ENCODE measurements at places on chromosomes 6 and 20.

DNA sequence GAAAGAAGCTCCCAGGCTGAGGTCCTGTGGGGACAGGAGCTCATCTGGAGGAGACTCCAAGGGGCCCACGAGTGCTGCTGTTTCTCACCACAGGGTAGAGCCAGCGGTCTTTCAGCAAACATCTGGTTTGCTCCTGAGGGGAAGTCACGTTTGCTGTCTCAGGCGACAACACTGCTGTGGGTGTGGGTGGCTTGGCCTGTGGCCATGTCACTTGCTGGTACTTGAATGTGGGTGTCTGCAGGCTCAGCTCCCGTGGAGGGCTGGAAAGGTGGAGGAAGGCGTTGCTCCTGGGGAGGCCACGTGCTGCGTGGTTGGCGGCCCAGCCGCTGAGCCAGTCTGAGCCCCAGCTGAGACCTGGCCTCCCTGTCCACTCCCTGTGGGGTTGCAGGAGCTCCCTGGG lies 52.8 kb upstream of the MPC1 start:
- DNase-seq: no peak

DNA sequence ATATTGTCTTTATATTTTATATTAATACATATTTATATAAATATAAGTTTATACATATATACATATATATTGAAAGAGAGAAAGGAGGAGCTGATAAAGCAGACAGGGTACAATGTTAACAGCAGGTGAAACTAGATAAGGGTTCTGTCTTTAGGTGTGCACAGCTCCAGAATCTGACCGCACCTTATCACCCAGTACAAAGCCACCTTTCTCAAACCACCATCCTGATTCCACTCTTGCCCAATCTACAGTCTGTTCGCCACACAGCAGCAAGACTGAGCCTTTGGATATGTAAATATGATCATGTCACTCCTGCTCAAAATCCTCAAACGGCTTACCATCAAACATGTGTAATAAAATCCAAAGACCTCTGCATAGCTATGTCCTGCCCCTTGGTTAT lies 34.7 kb upstream of the ASCC3 start:
- no peak for DNase-seq

DNA sequence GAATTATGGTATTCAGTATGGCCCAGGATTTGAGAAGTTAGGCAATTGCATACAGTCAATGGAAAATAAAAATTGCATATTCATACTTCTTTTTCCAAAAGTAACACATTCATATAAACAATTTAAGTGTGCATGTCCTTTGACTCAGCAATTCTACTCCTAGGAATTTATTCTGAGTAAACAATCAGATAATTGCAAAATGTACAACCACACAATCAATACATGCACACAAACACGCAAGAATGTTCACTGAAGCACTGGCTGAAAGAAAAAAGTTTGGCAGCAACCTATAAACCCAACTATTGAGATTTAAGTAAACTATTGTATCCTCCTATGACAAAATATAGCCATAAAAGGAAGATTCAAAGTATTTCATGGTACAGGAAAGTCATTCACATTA lies 1.6 kb downstream of the CYP39A1 start:
- DNase-seq: no peak

DNA sequence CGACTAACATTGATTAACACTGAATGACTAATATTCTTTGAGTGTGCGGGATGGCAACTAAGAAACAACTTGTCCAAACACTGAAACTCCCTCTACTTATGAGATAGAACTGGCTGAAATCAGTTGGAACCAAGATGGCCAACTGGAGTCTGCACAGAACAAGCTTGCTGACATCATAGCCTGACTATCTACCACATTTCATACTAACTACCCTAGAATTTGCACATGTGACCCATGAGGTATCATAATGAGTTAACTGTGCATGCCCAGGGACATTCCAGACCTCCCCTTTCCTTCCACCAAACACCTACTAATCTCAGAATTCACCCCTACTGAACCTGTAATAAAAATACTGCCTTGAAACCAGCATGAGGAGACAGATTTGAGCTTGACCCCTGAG lies 43.2 kb downstream of the PHIP start:
- DNase-seq: no peak

GRCh38 chr6:41200901-41201763 lies at the start of gene TREML2:
TREML2 (minus strand) TSS chr6:41201149; CDS start chr6:41201008, 141 bp downstream.
- DNase-seq: no peak

- no peak for DNase-seq
Measured at GRCh38 chr20:33531047-33531877, 41.4 kb downstream of the CBFA2T2 start.

GRCh38 chr6:80364149-80364548 lies 257.7 kb downstream of the BCKDHB start:
- DNase-seq: no peak

GRCh38 chr6:169371344-169372127 lies 117.9 kb upstream of the THBS2 start:
- DNase-seq: no peak

DNA sequence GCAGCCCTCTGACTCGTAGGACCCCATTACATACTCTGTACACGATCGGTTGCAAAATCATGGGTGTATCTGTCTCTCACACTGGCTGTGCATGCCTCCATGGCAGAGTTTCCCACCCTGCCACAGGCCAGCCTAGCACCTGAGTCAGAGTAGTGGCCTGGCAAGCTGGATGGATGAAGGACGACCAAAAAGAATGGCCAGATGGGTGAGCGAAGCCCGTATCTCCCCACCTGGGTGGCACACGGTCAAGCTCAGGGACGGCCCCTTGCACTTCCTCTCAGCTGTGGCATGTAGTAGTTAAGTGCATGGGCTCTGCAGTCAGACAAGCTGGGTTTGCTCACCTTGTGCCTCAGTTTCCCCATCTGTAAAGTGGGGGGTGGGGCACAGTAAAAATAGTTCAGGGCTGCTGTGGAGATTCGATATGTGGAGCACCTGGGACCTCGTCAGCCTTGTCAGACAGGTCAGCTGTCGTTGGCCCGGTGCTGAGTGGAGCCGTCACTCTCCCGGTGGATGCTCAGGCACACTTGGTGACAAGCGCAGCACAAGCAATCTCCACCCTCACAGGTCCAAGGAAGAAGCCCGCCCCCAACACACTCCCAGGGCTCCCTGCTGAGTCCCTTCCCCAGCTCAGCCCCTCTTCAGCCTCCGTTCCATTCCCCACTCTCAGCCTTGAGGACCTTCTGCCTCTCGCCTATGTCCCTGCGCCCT lies 12.6 kb downstream of the CPNE5 start:
- DNase-seq: no peak

GRCh38 chr20:41316602-41317545 lies 657 bp downstream of the ZHX3 start:
- peak; percentile 54 for DNase-seq

DNA sequence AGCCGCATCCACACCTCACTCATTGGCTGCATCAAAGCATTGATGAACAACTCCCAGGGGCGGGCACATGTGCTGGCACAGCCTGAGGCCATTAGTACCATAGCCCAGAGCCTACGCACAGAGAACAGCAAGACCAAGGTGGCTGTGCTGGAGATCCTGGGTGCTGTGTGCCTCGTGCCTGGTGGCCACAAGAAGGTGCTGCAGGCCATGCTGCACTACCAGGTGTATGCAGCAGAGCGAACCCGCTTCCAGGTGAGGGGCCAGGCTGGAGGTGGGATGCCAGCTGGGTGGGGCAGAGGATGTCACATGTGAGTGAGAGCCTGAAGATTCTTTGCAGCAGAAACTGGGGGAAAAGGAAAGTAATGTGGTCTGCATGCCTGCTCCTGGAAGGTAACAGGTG lies 66.7 kb downstream of the MOCS1 start:
- DNase-seq: no peak

- DNase-seq: no peak
Measured at GRCh38 chr6:121800047-121800446, 364.6 kb downstream of the GJA1 start.

- no peak for DNase-seq
Measured at GRCh38 chr6:94005835-94006234, 586.5 kb upstream of the EPHA7 start.

DNA sequence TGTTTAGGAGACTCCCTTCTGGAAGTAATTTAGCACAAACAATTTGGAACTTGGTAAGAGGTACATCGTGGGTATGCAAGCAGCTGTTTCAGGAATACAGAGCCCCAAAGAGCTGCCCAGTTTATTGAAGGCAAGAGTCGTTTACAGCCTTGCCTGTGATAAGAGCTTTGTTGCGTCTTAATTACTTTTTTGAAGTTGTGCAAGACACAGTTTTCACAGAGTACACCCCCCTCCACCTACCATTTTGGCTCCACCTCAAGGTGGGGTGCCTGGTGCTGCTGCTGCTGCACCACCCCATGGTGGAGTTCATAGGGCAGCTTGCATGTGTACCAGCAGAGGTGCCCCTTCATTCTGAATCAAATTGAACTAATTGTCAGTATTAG lies 296.1 kb downstream of the ZFAND3 start:
- DNase-seq: no peak

DNA sequence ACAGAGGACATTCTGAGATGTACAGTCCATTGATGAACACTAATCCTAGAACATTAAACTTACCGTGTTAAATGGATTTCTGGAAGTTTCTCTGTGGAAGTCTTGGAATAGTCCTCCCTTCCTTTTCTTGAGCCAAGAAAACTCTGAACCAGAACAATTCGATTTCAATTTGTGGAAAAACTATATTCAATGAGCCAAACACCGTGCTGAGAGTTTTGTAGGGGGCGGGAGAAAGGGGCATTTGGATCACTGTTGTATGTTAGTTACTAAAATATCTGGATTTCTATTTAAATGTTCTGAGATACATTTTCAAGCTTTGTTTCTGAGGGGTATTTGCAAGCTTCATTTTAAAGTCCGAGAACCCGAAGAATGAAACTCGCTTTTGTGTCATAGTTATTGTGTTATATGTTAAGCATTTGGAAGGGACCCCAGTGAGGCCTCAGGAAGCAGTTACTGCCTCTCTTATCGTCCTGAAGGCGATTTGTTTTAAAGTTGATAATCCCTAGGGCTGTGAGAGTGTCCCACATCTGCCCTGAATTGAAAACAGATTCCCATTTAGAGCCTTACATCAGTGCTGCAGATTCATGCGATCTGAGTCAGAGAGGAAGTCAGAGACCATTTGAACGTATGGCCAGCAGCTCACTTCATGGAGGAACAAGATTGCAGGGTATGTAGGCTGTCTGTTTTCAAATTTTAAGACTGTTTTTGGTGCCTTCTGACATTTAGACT lies 70.8 kb upstream of the SASH1 start:
- DNase-seq: no peak

DNA sequence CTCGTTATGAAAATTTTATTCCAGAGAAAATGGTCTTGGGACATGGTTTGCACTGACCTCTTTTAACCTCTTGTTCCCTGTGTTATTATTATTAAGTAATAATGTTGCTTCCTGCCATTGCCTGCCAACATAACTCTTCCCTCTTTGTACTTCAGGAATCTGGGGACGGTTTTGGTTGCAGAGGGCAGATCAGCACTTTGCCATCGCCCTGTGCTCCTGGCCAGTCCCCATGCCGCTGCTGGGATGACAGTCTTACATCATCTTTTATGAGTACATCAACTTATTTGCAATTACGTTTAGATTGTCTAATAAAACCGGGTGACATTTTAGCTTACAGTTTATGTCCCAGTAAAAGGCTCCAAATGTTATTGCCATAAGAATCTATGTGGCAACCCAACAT lies 157.2 kb downstream of the CDH26 start:
- no peak for DNase-seq

- DNase-seq: no peak
Measured at GRCh38 chr20:44217342-44218092, 6.9 kb upstream of the OSER1 start.

DNA sequence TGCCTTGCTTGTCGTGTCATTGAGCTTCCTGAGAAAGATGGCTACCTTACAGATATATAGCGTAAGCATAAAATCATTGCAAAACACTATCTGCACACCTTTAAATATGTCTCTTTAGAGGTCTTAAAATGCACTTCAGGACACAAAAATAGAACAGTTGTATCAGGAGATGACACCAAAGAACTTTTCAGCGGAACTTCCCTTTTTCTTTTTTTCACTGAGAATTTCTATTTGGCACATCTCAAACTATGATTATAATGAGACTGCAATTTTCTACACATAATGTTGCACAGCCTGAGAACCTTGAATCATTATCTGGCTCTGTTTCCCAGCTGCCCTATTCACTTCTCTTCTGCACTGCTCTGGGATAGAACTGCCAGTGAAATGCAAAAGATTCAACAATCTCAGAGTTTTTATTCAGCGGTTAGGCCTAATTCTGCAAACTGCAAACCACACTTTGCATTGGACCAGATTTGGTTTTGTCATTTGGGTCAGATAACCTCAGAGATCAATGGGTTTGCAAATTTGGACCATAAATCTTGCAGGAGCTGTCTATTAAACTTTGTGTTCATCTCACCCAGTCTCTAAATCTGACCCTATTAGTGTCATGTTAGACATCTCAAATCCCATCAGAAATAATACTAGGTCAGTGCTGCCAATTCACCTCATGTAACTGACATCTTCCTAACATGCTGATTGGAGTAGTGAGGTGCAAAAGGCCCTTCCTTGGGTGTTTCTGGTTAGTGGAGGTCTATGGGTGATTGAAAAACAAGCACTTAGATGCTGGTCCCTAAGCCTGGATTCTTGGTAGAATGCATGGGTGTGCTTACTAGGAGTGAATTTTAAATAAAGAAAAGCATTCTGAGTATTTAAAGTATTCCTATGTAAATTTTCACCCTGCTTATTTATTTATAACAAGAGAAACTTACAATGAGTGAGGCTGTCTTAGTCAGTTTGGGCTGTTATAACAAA lies 382.7 kb downstream of the UTRN start:
- no peak for DNase-seq

Measured in stimulated activated CD8-positive, alpha-beta memory T cell treated with anti-CD3 and anti-CD28 coated beads, Interleukin-15, amount 100 ng/mL, for 4 hours (primary cell).